Endothelial cell of umbilical vein (primary cell): ENCODE measurements at places on chromosomes 1 and 21. TPM values are rescaled to one million over a fixed set of nuclear protein-coding genes. Genes with fewer than 3 reads are reported as not detected.

The MAP10 gene
- total RNA-seq: 1.9 and 2.0 TPM in 2 replicates

- no peak for DNase-seq
- peaks cover 11% of the 10 kb centered on the region for H3K4me1 ChIP-seq
- no peak overlapping the region for H3K27ac ChIP-seq
- H3K36me3 ChIP-seq: no peaks in the 10 kb centered on the region
- no peak overlapping the region for H3K4me3 ChIP-seq
- H3K27me3 ChIP-seq: no peaks in the 10 kb centered on the region
These were observed 3.6 kb downstream of the ASAP3 start for GRCh38 chr1:23480187-23481025.

The CD53 gene
- total RNA-seq: not detected in 2 replicates

DNA sequence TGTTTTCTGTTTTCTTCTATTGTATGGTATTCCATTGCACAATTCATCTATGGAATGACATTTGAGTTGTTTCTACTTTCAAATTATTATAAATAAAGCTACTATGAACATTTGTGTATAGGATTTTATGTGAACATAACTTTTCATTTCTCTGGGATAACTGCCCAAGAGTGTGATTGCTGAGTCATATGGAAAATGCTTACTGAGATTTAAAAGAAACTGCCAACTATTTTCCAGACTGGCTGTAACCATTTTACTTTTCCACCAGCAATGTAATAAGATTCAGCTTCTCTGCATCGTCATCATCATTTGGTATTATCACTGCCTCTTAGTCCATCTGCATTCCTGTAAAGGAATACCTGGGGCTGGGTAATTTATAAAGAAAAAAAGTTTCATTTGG lies 779.6 kb upstream of the PRMT6 start:
- H3K36me3 ChIP-seq: no peaks in the 10 kb centered on the region
- H3K27ac ChIP-seq: no peak overlapping the region
- no peak overlapping the region for H3K4me3 ChIP-seq
- H3K4me1 ChIP-seq: no peaks in the 10 kb centered on the region
- H3K27me3 ChIP-seq: no peaks in the 10 kb centered on the region

- DNase-seq: no peak
- peaks cover 1% of the 10 kb centered on the region for H3K27me3 ChIP-seq
- no peaks in the 10 kb centered on the region for H3K36me3 ChIP-seq
- no peaks in the 10 kb centered on the region for H3K4me1 ChIP-seq
- no peak overlapping the region for H3K27ac ChIP-seq
These were observed 22.6 kb upstream of the SOD1 start for GRCh38 chr21:31636874-31637273.

DNA sequence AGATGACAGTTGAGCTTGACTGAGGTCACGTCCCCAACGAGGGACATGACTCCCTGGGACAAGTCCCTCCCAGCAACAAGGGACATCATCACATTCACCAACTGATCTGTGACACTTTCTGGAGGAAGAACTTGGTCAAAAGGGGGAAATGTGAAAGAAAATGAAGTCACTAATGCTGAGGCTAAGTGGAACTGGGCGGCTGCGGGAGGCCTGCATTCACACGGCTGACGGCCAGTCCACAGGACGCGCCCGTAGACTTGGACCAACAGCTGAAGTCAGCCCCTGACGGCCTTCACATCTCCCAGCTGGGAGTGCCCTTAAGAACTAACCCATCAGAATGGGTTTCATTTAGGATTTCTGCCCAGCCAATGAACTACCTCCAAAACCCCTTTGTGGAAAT lies 26.6 kb downstream of the POFUT2 start:
- no peaks in the 10 kb centered on the region for H3K4me1 ChIP-seq

GRCh38 chr1:228416217-228416933 lies at the start of gene TRIM17:
TSS of gene TRIM17 (minus strand) at chr1:228416861. CDS start at chr1:228415072, 1,789 bp downstream.
- H3K27me3 ChIP-seq: peaks cover 34% of the 10 kb centered on the region
- no peaks in the 10 kb centered on the region for H3K36me3 ChIP-seq
- H3K4me3 ChIP-seq: no peak within 1 kb of the TSS
- no peaks in the 10 kb centered on the region for H3K4me1 ChIP-seq
- H3K27ac ChIP-seq: no peak within 1 kb of the TSS

DNA sequence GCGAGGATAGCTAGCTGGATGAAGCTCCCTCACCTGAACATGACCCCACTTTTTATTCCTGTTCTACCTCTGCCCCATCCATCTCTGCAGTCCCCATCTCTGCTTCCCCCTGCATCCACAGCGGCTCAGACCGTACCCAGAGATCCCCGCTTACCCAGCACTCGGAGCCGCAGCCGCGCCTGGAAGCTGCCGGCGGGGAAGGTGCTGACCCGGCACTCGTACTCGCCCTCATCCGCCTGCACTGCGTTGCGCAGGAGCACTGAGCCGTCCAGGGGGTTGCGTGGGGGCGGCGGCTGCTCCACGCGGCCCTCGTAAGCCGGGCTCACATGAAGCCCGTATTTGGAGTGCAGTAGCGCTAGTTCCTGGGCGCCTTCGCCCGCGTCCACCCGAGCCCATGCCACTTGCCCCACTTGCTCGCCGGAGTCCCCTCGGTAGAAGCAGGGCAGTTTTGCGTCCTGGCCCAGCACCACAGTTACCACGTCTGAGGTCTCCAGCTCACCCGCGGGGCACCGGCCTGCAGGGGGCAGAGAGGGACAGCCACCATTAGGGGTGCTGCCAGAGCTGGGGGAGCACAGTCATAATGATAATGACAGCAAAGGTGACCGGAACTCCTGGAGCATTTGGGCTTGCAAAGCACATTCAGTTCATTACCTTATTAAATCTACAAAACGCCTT lies 9.8 kb downstream of the NECTIN4 start:
- no peaks in the 10 kb centered on the region for H3K4me1 ChIP-seq
- H3K27me3 ChIP-seq: no peaks in the 10 kb centered on the region
- no peaks in the 10 kb centered on the region for H3K36me3 ChIP-seq
- no peak for DNase-seq
